Muscle of back (tissue), 13 donors: ENCODE measurements at places on chromosomes 7 and 10.

DNA sequence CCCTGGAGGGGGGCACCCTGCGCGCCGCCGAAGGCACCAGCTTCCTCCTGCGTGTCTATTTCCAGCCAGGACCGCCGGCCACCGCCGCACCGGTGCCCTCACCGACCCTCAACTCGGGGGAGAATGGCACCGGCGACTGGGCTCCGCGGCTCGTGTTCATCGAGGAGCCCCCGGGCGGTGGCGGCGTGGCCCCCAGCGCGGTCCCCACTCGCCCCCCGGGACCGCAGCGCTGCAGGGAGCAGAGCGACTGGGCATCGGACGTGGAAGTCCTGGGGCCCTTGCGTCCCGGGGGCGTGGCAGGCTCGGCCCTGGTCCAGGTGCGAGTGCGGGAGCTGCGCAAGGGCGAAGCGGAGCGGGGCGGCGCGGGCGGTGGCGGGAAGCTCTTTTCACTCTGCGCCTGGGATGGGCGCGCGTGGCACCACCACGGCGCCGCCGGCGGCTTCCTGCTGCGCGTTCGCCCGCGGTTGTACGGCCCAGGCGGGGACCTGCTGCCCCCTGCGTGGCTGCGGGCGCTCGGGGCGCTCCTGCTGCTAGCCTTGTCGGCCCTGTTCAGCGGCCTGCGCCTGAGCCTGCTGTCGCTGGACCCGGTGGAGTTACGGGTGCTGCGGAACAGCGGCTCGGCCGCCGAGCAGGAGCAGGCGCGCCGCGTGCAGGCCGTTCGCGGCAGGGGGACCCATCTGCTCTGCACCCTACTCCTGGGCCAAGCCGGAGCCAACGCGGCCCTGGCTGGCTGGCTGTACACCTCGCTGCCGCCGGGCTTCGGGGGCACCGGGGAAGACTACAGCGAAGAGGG is 594 bp downstream of the CNNM1 start:
- no peak for DNase-seq

DNA sequence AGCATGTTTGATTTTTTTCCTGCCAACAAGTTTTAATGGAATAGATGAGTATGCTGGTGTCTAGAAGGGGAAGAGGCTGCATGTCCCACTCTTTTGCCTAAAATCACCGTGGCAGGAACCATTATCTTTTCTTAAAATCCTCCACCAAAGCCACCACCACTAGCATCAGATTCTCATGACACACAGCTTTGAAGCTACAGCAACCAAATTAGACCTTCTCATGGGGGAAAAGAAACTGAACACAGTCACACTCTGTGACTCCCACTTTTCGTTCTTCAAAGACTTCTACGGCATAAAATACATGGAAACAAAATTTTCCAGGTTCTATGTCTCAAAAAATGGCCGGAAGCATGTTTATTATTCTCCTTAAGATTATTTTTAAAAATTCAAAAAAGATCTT is 81.8 kb downstream of the SGMS1 start:
- no peak for DNase-seq

DNA sequence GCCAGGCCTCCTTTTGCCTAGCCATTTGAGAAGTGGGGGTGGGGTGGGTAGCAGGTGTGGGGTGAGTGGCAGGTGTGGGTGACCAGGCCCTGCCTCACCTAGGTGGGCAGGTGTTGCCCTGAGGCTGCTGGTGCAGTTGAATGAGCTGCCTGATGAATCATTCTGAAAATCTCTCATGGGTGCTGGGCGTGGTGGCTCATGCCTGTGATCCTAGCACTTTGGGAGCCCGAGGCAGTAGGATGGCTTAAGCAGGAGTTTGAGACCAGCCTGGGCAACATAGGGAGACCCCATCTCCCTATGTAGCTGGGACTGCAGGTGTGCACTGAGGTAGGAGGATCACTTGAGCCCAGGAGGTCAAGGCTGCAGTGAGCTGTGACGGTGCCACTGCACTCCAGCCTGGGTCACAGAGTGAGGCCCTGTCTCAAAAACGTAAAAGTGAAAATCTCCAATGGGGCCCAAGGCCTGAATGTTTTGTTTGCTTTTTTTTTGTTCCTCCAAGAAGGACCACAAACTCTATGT is 17.7 kb downstream of the TSPAN14 start:
- no peak for DNase-seq

- DNase-seq: no peak
Observed at GRCh38 chr7:1691601-1692514, 21.8 kb downstream of the ELFN1 start.

GRCh38 chr10:29063806-29064644 is 224.8 kb upstream of the LYZL1 start:
- no peak for DNase-seq

GRCh38 chr7:111460695-111461094 is 101.6 kb downstream of the IMMP2L start:
- no peak for DNase-seq

- no peak for DNase-seq
Observed at GRCh38 chr7:156881679-156882078, 11.3 kb downstream of the LMBR1 start.

DNA sequence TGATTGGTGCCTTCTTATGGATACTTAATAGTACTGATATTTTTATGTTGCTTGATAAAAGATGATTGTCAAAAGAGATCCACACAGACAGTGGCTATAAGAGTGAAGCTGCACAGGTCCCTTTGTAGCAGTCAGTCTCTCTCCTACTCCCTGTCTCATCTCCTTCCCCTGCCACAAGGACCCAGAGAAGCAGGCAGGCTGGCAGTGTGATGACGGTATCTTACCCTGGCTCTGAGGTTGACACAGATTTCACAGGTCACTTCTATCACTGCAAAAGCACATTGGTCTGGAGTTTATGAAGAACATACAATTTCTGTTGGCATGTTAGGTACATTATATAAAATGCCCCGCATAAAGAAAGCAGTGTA is 64.4 kb upstream of the AHR start:
- no peak for DNase-seq

- no peak for DNase-seq
Observed at GRCh38 chr10:124722798-124723783, 21.1 kb downstream of the FAM53B start.

DNA sequence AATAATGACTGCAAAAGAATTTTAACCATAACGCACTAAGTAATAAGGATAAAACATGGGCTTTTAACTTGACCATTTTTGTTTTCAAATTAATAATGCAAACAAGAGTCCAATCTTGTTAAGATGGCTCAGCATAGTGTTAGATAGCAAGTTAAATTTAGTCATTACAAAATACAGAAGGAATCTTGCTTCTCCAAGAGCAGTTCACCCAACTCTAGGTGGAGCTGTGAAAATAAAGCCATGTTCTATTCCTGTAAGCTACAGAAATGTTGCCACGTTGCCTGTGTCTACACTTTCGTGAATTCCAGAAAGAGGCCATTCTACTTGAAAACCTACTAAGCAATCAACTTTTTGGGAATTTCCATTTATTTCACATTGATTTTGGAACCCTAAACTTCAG is 191.9 kb downstream of the SFMBT2 start:
- DNase-seq: no peak

DNA sequence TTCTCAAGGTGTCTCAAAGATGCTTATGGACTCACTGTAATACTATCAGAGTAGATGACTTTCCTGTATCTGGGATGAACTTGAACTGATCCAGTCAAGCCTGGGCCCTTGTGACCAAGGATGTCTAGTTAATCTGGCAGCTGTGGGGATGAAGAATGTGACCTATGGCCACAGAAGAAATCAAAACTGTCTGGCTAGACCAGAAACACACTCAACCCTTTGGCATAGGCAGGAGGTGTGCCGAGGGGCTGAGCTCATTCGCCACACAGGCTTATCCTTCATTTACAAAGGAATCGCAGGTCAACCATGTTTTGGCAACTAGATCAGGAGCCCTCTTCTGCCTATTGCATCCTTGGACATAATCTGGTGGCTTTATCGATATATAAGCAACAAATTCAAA is 110.6 kb downstream of the ATXN7L1 start:
- no peak for DNase-seq

- no peak for DNase-seq
Observed at GRCh38 chr7:116418524-116418923, 81.0 kb upstream of the CAV2 start.

DNA sequence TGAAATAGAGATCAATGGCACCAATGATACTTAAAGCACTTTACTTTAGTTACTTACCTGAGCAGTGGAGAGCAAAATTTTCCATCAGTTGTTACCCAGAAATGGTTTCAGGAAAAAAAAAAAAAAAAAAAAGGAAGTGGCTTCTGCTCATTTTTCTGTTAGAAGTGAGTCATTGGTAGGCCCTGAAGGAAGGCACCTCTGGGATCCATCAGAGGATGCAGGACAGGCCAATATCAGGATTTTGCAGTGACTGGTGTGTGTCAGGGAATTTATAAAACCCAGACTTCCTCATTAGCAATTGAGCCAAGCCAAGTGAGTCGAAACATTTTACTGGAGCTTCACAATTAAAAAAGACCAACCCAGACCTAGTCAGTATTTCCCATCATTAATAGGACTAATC is 2.3 kb upstream of the SMIM30 start:
- DNase-seq: no peak

DNA sequence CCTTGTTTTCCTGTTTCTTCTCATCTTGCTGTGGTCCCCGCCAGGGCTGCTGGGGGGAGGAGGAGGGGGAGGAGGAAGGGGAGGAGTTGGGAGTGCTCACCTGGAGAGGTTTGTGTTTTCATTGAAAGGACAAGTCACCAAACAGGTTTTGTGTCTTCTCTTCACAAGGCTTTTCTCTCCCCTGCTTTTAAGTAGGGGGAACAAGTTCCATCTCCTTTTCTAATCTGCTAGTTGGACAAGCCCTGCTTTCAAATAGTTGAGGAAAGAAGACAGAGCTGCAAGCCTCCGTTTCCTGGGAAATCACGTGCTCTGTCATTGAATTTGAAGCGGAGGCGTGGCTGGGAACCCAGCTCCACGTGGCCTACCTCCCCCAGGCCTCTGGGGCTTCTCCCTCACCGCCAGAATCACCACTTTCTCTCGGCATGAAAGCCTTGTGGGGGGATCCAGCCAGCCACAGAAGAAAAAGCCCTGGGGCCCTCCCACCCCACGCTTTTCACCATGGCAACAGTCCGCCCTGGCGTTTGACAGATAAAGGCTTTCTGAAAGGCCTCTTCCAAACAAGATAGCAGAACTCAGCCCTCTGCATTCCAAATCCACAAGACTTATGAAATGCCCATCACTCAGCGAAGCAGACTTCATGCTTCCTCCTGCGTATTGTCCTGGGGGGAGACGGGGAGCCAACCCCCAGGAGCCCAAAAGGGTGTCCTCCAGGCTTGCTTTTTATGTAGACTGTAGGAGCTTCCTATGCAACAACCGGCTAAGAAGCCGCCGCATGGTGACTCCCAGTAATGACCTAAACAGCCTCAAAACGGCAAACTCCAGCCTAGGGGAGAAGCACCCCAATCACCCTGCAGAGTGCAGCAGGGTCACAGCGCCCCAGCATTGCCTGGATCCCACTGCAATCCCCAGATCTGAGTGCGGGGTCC is 51.7 kb downstream of the PROSER2 start:
- peak; percentile 26 for DNase-seq

DNA sequence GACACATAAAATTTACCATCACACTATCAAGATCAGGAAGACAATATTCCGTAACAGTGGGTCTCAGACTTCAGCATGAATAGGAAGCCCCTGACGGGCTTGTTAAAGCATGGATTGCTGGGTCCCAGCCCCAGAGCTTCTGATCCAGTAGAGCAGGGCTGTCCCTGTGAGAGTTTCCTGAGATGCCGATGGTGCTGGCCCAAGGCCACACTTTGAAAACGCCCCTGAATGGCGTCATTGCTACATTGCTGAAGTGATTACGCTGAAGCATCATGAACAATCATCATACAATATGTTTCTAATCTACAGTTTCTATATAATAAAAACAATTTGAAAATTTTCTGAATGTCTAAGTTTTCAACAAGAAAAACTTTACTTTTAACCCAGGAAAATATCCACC is 38.0 kb upstream of the TMEM72 start:
- DNase-seq: no peak

GRCh38 chr7:142969183-142969582 is 7.0 kb upstream of the KEL start:
- DNase-seq: no peak

- no peak for DNase-seq
Observed at GRCh38 chr7:156544919-156545715, 95.5 kb upstream of the RNF32 start.

GRCh38 chr7:1092806-1093501 is 5.0 kb downstream of the GPER1 start:
- no peak for DNase-seq

DNA sequence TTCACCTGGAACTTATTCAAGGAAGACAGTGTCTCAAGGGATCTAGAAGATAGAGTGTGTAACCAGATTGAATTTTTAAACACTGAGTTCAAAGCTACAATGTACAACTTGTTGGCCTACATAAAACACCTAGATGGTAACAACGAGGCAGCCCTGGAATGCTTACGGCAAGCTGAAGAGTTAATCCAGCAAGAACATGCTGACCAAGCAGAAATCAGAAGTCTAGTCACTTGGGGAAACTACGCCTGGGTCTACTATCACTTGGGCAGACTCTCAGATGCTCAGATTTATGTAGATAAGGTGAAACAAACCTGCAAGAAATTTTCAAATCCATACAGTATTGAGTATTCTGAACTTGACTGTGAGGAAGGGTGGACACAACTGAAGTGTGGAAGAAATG is 10.9 kb downstream of the IFIT3 start:
- DNase-seq: no peak

- no peak for DNase-seq
Observed at GRCh38 chr10:490891-491571, 198.4 kb downstream of the DIP2C start.

GRCh38 chr10:55311848-55312635 is 511.0 kb upstream of the PCDH15 start:
- DNase-seq: no peak

GRCh38 chr10:115657161-115657860 is 564.1 kb downstream of the ATRNL1 start:
- DNase-seq: no peak

- no peak for DNase-seq
Observed at GRCh38 chr7:77797734-77798393, 370 bp downstream of the TMEM60 start.

GRCh38 chr10:101905251-101905650 is 61.7 kb upstream of the KCNIP2 start:
- DNase-seq: no peak

GRCh38 chr10:100483876-100484666 is 21.3 kb downstream of the WNT8B start:
- DNase-seq: no peak

DNA sequence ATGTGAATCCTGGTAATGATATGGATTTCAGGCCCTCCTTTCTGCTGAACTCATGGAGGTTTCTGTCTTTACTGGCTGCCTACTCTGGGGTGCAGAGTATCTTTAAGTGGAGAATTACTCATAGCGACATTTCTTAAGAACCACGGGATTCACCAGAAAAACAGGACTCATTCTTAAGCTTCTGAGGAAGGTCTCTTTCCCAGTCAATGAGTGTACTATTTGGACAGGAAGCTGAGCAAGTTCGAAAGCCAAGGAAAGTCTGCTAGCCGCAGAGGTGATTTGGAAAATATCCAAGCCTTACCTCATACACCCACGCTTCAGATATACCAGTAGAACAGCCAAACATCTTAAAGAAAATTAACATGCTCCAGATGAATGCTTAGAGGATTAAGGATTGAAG is 377.6 kb upstream of the MYO3A start:
- DNase-seq: no peak

GRCh38 chr10:52949899-52950298 is 177.3 kb upstream of the MBL2 start:
- DNase-seq: no peak

- no peak for DNase-seq
Observed at GRCh38 chr10:113849946-113850345, 3.9 kb downstream of the DCLRE1A start.

GRCh38 chr7:158022601-158023000 is 565.0 kb downstream of the PTPRN2 start:
- DNase-seq: no peak
